NT2/D1 (cell line): ENCODE measurements at places on chromosomes 12 and 14.

GRCh38 chr12:126139355-126139754 is 1074.1 kb downstream of the AACS start:
- peak; percentile 5 for DNase-seq

GRCh38 chr14:22980672-22981089 is 1.7 kb downstream of the AJUBA start:
- DNase-seq: no peak

DNA sequence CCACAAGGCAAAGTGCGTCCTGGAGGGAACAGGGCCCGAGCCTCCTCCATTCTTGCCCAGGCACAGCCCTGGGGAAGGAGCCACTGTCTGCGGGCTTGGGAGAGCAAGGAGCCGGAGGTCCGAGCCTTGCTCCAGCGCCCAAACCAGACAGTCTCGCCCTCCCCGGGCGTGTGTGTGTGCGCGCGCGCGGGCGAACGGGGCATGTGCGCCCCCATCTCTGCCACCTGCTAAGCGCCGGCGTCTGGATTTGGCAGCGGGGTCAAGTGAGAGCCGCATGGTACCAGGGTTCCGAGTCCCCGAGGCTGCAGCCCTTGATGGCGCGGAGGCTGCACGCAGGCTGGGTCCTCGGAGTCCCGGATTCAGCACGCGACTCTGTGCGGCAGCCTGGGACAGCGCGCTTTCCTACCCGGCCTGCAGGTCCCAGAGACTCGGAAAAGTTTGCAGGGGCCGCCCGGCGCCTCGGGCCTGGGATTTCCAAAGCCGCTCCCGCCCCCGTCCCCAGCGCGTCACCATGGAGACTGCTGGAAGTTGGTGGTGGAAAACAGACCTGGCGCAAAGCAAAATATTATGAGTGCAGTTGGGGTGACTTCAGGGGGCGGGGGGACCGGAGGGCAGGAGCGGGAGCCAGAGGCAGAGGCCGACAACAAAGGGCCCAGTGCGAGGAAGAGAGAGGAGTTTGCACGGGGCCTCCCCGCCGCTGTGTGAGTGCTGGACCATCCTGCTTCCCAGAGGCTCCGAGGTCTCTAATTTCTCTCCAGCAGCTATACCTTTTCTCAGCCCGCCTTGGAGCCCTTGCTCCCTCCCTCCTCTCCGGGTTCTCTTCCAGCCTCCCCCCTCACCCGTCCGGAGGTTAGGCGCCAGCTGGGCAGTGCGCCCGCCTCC is 4.2 kb downstream of the RFX4 start:
- no peak for DNase-seq

- DNase-seq: no peak
Measured at GRCh38 chr14:104171895-104172294, 33.5 kb downstream of the KIF26A start.

GRCh38 chr12:54216797-54217661 is 28.2 kb upstream of the SMUG1 start:
- DNase-seq: peak; percentile 84

DNA sequence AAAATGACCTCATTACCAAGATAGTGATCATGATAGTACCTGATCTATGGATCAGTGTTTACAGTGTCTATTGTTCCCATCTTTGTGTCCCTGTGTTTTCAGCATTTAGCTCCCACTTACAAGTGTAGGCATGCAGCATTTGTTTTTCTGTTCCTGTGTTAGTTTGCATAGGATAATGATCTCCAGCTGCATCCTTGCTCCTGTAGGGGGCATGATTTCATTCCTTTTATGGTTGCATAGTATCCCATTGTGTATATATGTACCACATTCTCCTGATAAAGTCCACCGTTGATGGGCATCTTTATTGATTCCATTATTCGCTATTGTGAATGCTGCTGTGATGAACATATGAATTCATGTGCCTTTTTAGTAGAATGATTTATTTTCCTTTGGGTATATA is 215.4 kb upstream of the NAV3 start:
- DNase-seq: peak; percentile 16

GRCh38 chr12:109989380-109989779 is 6.8 kb downstream of the GIT2 start:
- no peak for DNase-seq

DNA sequence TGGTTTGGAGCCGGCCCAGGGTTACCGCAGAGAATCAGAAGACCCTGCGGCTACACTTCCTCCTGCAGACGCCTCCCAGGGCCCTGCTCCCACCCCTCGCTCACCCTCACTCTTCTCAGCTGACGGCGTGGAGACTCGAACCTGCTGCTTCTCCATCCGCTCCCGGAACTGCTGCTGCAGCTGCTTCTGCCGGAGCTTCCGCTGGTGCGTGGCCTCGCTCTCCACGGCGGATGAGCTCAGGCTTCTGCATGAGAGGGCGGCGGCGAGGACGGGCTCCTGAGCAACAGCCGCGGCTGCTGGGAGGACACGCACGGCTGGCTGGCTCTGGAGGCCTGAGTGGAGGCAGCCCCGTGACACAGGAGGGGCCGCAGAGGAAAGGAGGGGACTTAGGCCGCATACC is 33.3 kb downstream of the RAD52 start:
- DNase-seq: no peak

DNA sequence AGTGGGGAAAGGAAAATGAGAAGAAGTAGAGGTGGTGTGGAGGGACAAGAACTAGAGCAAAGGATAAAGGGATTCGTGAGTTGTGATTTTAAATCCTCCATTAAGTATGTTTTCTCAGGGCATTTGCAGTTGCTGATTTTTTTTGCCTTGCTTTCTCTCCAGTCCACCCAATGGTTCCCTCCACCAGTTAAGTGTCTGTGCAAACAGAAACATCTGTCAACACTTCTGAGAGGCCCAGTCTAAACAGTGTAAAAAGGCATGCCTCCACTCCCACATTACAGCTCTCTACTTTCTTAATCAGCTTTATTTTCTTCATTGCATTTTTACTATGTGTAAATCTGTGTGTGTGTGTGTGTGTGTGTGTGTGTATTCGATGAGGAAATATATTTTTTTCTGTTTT is 141.2 kb downstream of the PPFIA2 start:
- no peak for DNase-seq

DNA sequence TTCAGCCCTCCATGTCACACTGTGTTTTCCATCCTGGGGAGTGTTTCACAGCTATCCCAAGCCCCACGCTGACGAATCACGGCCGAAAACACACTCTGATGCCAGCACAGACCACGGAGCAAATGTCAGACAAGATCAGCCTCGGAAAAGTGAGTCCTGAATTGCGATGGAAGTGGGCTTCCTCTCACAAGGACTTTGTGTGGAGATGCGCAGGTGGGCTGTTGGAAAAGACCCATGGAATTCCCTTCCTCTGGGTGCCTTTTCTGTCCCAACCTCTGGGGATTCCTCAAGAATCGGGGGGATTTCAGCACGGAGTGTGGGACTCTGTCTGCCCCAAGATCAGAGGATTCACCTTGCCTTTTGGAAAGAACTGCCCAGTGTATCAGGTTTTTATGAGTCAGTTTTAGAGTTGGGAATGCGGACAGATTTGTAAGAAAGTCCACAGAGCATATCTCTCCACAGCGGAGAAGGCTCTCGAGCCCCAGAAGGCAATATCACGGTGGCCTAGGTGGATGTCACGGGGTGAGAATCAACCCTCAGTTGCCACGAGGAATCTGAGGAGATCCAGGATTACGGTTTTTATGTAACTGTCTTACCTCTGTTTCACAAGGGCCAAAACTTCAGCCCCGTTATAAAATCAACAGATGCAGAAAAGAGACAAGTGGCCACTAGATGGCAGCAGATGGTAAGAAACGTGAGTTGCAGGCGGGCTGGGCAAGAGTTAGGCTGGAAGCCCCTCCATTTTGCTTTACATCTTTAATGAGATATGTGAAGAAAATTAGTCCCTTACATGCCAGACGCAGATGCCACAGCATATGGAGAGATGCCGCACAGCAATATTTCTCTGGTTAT is 201.9 kb downstream of the DAD1 start:
- peak; percentile 75 for DNase-seq

- DNase-seq: no peak
Measured at GRCh38 chr14:58104808-58105207, 47.2 kb downstream of the ARMH4 start.

GRCh38 chr14:92014040-92014439 is 25.8 kb downstream of the TRIP11 start:
- DNase-seq: no peak

DNA sequence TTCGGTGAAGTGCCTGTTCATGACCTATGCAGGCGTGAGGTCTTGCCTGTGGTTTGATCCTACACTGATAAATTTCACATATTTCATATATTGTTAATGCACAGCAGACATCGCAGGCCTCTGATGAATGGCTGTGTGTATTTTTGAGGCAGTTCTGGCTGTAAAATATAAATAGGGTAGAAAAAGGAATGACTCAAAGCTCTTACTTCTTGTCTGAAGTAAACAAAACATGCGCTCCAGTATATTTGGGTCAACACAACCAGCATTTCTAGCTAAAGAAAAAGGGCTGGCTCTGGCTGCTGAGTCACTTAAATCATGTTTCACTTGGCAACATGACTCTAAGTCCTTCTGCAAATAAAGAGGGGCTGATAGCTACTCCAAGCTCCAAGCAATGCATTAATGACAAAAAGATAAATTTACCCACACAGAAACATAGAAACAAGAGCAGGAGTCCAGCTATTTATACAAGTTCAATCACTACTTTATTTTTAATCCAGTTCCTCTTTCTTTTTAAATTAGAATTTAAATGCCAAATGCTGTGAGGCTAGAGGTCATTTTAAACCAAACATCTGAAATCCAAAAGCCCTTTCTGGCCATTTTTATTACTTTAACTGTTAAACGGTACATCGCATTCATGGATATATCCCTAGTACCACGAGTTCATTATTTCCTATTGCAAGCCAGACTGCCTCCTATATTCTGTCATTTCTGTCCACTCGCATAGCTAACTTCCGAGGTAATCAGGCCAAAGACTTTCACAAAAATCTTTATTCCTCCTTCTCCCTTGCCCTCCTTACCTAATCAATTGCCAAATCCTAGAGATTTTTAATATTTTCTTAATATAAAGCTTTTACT is 54.3 kb upstream of the TMCC3 start:
- no peak for DNase-seq

DNA sequence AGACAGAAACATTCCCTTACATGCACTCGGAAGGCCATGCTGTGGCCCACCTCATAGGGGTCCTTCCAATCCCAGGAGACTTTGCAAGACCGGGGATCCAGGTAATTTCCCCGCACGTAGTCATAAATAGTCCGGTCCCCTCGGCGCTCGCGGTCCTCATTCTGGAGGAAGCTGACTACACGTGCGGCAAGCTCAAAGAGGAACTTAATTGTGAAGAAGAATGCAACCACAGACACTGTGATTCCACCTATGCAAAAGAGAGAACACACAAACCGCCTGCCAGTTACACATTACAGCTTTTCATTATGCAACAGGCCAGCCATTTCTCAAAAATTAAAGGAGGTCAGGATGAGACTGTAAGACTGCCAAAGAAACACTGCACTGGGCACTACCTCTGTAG is 28.4 kb downstream of the AREL1 start:
- no peak for DNase-seq

DNA sequence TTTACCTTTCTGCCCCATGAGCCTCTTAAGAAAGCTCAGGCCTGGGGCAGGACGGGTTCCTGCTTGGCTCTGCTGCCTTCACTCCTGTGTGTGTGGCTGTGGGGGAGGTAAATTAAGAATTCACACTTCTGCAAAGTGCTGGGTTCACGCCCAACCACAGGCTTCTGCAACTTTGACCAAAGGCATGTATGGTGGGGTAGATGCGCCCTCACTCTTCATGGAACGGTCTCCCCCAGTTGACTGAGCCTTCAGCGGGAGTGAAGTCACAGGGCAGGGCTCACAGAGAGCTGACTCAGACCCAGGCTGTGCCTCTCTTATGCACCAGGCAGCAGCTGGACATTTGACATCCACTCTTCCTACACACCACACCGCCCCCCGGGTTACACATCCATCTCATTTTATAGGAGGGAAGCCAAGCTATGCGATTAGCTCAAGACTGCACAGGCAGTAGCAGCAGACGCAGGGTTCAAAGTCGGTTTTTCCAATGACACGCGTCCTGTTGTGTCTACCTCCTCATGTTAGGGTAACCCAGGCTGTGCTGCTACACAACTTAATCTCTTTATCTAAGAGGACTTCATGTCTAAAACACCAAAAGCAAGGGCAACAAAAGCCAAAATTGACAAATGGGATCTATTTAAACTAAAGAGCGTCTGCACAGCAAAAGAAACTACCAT is 15.4 kb upstream of the BCL11B start:
- no peak for DNase-seq
